ENCODE measurements at places on chromosomes 5 and 9.

GRCh38 chr5:113572716-113573115 is 59.2 kb downstream of the YTHDC2 start:
- DNase-seq = no peak

DNA sequence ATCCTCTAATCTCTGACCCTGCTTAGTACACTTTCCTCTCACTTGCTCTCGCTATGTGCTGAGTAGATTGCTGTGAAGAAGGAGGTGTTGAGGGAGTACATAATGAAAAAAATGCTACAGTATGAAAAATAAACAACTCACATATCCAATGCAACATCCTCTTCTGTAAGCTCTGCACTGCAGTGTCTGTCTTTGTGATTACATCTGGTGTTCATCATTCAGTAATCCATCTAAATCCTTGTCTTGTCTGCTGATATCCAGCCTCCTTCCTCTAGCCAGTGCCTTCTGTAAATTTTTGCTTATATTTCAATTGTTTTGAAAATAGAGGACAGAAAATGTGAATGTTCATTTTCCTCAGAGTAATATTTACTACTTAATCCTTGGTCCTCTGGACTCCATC is 57.4 kb upstream of the CDH12 start:
- no peak for DNase-seq

DNA sequence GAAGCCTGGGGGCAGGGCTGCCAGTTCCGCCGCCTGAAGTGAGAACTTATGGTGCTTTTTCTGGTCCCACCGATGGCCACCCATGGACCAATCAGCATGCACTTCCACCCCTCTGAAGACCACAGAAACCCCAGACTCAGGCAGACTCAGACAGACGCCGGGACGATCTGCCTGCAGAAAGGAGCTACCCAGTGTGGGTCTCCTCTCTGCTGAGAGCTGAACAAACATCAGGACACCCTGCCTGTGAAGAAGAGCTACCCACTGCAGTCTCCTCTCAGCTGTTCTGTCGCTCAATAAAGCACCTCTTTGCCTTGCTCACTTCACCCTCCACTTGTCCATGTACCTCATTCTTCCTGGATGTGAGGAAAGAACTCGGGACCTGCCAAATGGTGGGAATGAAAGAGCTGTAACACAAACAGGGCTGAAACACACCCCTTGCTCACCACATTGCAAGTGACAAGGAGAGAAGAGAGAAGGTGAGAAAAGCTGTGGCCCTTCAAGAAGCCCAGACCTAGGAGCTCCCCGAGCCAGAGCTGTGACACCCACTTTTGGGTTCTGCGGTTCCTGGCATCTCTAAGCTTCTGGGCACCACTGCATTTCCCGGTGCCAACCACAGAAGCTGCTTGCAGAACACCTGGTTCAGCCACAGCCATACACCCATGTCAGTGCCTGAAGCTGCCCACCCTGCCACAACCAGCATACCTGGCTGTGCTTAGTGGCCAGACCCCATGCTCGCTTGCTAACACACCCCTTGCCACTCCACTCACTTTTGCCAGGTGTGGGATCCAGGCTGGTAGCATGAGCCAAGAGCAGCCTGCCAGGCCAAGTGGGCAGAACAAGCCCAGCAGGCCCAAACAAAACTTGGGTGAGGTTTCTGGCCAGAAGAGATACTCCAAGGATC is 114.3 kb upstream of the TSLP start:
- DNase-seq = no peak

GRCh38 chr5:154298065-154298464 is 107.5 kb downstream of the GALNT10 start:
- DNase-seq = no peak

DNA sequence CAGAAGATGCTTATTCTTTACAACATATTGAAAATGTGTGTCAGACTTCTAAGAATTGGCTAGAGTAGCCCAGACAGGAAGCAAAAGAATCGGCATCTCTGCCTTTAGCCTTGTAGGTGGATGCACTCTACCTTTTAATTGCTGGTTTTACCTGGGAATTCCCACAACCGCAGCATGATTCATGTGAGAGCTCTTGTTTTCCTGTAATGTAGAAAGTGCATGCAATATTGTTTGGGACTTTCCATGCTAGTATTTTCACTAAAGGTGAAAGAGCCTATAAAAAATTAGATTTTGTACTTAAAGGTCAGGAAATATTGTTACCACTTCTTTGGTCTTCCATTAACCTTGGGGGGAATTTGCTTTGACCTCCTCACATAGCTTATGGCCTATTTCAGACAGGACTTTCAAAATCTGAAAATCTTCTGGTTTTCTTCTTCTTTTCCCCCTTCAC is 89.8 kb downstream of the NTRK2 start:
- DNase-seq = no peak

DNA sequence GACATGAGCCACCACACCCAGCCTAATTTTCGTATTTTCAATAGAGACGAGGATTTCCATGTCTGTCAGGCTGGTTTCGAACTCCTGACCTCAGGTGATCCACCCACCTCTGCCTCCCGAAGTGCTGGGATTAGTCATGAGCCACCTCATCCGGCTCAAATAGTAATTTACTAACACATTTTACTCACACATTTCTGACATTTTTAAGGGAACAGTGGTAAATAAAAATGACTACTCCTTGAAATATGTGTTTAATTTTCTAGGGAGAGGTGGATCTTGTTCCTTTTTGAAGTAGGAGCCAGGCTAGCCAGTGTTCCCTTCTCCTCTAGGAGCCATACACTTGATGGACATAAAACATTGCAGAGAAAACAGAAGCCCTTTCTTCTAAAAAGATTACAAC is 55.2 kb upstream of the ERBIN start:
- DNase-seq = no peak

GRCh38 chr9:124441291-124441690 is 9.0 kb upstream of the ADGRD2 start:
- DNase-seq = peak; percentile 33

- no peak for DNase-seq
These were observed 22.4 kb upstream of the DIRAS2 start for GRCh38 chr9:90665072-90665471.

GRCh38 chr5:178542455-178542854 is 47.7 kb downstream of the COL23A1 start:
- DNase-seq = no peak

DNA sequence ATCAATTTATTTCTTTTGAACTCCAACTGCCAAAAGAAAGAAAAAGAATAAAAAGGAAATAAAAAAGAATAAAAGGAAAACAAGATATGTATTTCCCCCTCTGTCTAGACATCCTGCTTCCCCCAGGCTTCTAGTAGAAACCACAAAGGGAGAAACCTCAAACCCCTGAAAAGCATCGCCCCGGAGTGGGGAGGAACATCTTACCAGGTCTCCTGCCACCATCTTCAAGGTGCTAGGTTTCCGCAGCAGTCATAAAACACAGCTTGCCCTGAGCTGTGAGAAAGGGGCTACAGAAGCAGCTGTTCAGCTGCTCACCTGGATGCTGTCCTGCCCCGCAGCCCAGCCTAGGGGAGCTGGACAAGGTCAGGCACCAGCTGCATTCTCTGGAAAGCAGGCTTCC is 487.7 kb downstream of the GADD45G start:
- DNase-seq = no peak

- no peak for DNase-seq
These were observed 141.2 kb upstream of the RETREG1 start for GRCh38 chr5:16757989-16758501.

DNA sequence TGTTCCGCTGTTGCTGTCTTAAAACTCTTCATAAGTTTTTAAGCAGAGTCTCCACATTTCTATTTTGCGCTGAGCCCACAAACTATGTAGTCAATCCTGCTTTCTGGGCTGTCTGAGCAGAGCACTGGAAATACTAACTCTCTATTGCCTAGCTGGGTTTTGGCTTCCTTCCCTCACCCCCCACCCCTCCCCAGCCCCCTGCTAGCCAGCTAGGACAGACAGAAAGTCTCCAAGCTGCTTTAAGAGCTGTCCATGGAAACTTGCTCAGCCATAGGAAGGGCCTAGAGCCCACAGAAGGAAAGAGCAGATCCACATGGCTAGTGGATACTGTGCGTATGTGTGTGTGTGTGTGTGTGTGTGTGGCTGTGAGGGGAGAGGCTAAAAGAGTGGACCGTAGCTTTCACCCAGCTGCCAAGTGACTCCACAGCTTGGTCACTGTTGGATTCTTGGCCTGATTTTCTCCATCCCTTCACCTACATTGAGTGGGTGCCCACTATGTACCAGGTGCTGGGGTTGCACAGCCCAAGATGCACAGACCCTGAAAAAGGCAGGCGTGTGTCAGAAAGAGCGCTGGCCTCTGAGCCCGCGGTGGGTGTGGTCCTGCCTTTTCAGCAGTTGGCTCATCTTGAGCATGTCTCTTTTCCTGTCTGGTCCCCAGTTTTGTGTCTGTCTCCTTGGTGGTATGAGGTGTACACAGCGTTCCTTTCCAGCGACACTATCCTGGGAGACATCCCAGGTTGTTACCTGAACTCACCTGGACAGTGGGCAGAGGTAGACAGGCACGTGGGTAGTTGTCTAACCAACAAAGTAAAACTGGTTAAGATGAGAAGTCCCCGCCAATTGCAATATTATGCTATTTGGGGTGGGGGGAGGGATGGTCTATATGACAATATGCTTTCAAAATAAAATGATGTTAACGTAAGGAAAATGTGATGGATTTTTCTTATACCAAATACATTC is 5.4 kb upstream of the NKX2-5 start:
- DNase-seq = peak; percentile 64

DNA sequence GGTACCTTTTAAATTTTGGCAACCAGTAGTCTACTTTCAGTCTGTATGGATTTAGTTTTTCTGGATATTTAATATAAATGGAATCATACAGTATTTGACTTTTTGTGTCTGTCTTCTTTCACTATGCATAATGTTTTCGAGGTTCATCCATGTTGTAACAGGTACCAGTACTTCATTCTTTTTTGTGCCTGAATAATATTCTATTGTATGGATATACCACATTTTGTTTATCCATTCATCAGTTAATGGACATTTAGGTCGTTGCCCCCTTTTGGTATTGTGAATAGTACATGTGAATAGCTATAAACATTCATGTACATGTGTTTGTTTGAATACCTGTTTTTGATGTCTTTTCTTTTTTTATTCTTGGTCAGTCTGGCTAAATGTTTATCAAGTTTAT is 19.1 kb upstream of the TBCA start:
- DNase-seq = no peak

GRCh38 chr5:68565427-68565826 is 349.9 kb downstream of the PIK3R1 start:
- no peak for DNase-seq

GRCh38 chr5:159681661-159682060 is 234.6 kb upstream of the ADRA1B start:
- DNase-seq = no peak

DNA sequence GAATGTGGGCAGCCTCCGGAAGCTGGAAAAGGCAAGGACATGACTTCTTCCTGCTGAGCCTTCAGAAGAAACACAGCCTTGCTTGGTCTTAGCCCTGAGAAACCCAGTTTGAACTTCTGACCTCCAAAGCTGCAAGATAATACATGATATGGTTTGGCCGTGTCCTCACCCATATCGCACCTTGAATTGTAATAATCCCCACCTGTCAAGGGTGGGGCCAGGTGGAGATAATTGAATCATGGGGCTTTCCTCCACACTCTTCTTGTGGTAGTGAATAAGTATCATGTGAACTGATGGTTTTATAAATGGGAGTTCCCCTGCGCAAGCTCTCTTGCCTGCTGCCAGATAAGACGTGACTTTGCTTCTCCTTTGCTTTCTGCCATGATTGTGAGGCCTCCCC is 310.9 kb downstream of the PSAT1 start:
- no peak for DNase-seq

DNA sequence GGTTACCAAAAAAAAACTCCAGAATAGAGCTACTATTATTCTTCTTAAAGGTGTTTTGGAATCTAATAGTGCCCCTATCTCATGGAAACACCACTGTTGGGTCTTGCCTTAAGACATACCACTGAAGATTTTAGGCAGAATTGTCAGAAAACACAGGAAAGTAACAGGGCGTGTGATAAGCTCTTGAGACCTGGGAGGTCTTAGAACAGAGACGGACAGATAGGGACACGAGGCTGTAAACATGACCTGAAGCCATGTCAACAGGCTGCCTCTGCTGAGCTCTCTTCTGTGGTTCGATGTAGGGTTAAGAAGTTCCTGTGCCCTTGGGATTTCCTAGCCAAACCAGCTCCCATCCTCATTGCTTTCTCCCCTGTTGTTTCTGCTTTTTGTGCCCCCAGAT is 69.3 kb downstream of the CTSL start:
- no peak for DNase-seq

DNA sequence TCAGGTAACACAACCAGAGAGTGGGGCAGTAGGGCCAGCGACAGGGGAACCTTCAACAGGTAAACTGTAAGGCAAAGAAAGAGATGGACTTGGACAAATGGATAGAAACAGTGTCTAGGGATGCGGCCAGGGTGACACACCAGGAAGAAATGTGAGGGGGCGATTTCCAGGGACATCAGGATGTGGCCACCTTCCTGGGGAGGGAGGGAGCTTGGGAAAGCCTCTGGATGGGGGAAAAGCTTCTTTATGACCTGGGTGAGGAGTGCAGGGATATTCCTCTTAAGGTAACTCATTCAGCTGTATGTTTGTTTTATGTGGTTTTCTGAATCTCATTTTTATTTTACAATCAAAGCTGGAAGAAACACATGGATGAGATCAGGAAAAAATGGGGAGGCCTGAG is 11.9 kb upstream of the NXNL2 start:
- DNase-seq = no peak

DNA sequence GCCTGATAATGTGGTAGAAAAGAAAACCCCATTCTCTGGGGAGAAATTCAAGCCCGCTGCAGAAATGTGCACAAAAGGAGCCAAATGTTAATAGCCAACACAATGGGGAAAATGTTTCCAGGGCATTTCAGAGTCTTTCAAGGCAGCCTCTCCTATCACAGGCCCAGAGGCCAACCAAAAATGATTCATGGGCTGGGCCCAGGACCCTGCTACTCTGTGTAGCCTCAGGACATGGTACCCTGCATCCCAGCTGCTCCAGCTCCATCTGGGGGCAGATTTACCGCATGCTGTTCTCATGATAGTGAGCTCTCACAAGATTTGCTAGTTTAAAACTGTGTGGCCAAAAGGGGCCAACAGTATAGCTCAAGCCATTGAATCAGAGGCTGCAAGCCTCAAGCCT is 41.1 kb downstream of the RAPGEF6 start:
- DNase-seq = no peak

DNA sequence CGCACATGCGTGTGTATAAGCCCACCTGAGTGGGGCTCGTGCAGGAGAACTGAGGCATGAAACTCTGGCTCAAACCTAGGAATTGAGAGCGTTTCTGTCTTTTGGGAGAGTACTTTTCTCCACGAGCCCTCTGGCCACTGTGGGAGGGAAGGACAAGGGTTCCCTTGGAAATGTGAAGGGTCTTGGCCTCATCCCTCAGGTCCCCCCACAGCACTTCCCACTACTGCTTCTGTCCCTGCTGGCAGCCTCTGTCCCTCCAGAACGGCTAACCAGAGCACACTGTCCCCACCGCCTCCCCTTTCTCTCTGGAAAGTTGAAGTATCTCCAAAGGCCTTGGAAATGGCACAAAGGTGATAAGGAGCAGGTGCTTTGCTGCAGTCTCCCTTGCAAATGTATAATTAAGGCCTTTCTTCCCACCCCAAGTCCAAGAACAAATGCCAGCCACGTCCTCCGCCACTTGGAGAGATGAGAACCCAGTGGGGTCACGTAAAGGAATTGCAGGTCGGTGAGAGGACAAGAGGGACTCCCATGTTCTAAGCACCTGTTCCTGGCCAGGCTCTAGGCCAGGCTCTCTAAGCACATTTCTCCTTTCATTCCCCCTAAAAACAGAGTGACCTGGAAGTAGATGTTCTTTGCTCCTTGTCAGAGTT is 107.9 kb upstream of the LMX1B start:
- DNase-seq = peak; percentile 62
